ENCODE measurements at places on chromosomes 4 and X. TPM values are rescaled to one million over a fixed set of nuclear protein-coding genes. Genes with fewer than 3 reads are reported as not detected.

- DNase-seq = no peak
These were observed 79.1 kb downstream of the NYX start for GRCh38 chrX:41526271-41526670.

Gene PACRGL
- total RNA-seq = 32.8 TPM

GRCh38 chr4:186723292-186724057 is at the start of gene FAT1:
Gene FAT1, minus strand, starts transcription at chr4:186723856. Its CDS starts 14,029 bp downstream, at chr4:186709827.
- DNase-seq = peak; percentile 58

Gene VCX3A
- total RNA-seq = 0.51 TPM

Gene RHOXF2
- not detected for total RNA-seq

Gene SCRG1
- total RNA-seq = not detected

GRCh38 chr4:83850435-83850834 is 314.5 kb downstream of the GPAT3 start:
- no peak for DNase-seq

GRCh38 chr4:57501720-57502119 is 391.5 kb upstream of the IGFBP7 start:
- no peak for DNase-seq

DNA sequence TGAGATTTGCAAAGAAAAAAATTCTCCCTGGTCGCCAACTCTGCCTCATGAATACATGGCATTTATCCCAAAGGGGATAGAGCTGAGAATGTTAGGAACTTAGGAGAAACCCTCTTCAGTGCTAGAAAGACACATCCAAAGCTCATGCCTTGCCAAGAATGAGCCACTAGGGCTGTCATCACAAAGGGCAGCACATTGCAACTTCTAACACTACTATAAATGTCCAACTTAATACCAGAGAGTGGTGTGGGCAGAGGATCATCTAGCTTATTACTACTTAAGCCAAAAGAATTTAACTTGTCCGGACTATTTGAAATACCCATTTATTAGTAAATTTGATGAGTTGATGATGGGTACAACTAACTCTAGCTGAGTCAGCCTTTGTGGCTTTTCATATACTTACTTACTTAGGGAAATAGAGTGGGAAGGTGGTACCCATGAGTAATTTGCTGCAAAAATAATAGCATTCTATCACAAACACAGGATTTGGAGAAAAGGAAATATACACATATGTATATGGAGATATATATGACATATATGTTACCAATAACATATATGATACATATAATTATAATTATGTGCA is 66.3 kb upstream of the GAB1 start:
- no peak for DNase-seq

GRCh38 chrX:23964191-23964590 is 56.4 kb downstream of the CXorf58 start:
- DNase-seq = no peak

Gene CT45A10
- not detected for total RNA-seq

GRCh38 chr4:114674080-114674479 is 75.5 kb downstream of the UGT8 start:
- no peak for DNase-seq

DNA sequence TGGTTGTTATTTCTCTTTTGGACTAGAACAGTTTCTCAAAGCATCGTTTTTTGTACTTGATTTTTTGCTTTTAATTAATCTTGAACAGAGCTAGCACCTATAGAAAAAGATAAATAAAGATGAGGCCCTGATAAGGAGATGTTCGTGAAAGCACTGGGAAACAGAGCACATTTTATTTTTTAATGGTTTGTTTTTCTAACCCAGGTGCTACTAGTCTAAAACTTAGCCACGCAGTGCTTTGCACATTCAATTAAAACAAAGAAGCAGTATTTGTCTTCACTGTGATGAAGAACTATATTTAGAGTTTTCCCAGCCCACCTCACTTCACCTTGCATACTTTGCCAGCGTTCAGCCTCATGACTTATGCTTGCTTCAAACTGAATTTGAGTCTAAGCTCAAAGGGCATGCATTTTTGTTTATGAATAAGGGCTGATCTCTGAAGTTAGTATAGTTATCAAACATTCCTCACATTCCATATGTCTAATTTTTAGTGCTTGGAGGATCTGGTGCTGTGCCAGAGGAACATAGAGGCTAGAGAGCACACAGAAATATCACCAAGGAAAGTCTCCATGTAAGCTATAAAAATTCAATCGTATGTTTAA is 76.7 kb downstream of the WWC2 start:
- DNase-seq = no peak

Gene NLGN4X
- total RNA-seq = 45.0 TPM

DNA sequence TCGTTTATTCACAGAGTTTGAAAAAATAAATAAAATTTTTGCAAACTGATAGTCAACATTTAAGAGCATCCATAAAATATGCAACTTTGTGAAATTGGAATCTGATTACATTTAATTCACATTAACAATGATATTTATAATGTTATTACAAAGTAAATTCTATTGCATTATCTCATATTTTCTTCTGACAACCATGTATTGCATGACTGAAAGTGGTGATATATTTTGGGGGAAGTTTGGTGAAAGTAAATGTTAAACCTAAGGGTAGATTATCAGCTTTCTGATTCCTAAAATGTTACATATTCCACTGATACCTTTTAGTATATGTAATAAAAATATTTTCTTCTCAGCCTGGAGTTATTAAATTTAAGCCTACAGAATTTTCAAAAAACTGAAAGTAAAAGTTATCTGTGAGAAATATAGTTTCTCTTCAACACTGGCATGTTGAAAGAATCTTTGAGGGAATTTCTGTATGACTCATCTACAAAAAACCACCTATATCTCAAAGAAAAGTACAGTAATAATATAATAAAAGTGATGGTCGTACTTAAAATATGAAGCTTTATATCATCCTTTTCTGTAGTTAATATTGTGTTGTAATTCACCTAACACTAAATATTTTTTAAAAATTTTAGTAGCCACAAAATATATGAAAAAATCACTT is 1179.6 kb upstream of the PCDH7 start:
- no peak for DNase-seq

GRCh38 chrX:679291-679979 is 48.8 kb downstream of the SHOX start:
- no peak for DNase-seq

GRCh38 chrX:111634823-111635729 is 45.9 kb upstream of the ALG13 start:
- no peak for DNase-seq

GRCh38 chr4:111228396-111228795 is 605.5 kb upstream of the PITX2 start:
- no peak for DNase-seq

GRCh38 chrX:115892056-115892708 is 278.4 kb upstream of the AGTR2 start:
- no peak for DNase-seq

DNA sequence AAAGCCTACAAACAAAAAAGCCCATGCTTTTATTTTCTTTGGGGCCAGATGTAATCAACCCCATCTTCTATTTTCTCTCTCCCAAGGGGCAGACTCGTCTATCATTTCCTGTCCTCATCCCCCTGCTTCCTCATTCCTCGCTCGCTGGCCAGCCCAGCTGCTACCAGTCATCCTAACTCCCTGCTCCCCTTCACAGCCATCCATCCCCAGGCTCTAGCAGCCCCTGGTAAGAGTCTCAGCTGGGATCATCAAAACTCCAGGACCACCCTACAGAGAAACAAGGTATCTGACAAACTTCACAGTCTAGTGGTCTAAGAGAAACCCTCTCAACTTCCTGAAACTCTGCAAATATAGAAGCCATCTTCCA is 23.6 kb downstream of the SH3KBP1 start:
- no peak for DNase-seq

DNA sequence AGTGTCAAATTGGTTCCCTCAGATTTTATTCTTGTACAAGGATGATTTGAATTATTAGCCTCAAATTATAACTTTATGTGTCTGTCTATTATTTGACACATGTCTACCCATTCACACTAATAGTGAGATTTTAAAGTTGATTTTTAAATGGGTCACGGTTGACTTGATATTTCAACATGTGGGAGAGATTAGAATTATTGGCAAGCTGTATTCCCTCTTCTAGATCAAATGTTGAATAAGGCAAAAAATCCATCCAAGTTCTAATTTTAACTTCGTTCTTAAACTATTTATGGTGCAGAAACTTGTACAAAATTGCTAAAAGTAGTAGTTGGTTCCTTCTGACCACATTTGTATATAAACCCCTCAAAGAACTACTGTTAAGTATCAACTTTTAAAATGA is 1498.0 kb downstream of the STIM2 start:
- DNase-seq = no peak

GRCh38 chr4:14084598-14084997 is 457.1 kb upstream of the BOD1L1 start:
- DNase-seq = no peak

Gene BEX1
- total RNA-seq = 123 TPM

DNA sequence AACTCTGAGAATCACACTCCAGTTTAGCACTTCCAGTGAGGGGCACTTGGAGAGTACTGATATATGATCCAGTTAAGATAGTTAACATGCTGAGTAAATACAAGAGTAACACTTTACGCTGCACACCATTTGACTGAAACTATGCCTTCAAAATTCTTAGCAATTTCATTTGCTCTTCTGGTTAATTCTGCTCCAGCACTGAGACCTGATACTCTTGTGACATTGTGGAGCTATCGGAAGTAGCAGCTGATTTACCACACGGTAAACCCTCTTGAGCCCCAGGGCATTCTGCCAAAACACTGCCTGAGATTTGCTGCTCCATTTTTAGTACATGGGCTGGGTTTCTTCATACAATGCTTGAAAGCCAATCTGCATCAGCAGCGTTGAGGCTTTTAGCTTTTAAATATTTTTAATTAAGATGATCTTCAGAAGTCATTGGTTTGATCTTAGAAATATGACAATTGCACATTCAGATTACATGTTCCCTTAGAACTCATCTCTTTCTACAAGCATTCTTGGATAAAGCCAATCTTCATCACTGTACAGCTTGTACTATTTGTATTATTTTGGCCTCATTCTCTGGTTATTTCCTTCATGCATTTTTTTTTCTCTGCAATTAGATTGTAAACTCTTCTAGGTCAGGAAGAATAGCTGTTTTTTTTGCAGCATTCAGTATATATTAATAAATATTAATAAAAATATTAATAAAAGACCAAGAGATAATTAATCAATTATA is 67.8 kb upstream of the ETNPPL start:
- no peak for DNase-seq

Gene ETDB
- total RNA-seq = not detected

GRCh38 chr4:165301833-165302232 is 25.6 kb upstream of the MSMO1 start:
- DNase-seq = no peak

DNA sequence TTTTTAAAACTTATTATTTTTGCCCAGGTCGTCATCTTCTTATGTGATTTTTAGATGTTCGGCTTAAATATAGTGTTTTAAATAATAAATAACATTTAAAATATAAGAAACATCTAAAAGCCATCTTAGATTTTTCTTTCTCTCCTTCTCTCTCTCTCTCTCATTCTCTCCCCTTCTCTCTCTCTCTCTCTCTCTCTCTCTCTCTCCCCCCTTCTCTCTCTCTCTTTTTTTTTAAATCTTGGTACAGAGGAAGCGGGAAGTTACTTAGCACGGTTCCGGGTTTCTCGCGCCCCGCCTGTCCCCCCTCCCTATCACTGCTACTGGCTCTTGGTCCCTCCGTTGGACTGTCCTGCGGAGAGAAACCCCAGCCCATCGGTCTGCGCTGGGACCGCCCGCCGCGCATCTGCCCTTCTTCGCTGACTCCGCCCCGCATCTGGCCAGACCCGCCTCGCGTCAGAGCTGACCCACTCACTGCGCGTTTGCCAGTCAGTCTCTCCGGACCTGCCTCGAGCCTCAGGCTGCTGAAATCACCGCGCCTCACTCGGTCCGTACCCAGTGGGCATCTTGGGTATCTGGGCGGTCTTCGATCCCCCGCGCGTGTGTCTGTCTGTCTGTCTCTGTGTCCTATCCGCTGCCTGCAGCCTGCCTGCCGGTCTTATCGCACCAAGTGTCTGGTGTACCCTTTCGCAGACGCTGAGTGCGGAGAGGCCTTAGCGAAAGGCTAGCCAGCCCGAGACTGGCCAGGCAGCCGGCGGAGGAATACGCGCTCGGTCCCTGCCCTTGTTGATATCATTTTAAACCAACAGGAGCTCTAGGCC is at the start of gene PABPC5:
TSS of gene PABPC5 (plus strand) at position 489 of the 818 bp plus-strand sequence. CDS start 739 bp downstream, outside the sequence.
- DNase-seq = peak; percentile 55

DNA sequence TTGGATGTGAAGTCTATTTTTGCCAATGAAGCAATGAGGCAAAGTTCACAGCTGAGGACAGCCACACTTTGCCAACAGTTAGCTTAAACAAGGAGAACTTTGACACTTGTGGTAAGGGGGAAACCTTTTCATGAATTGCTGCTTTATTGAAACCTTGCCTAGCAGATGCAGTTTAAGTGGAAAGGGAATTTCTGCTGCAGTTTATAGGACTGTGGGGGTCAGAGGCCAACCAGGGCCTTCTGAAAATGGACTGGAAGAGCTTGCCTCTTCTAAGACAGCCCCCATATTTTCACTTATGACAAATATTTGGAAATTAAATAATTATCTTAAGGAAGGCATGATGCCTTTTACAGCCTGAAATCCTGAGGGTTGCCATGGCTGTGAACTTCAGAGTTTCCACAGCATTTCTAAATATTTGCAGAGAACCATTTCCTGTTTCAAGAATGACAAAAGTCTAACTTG is 550.3 kb downstream of the RAB28 start:
- DNase-seq = no peak

DNA sequence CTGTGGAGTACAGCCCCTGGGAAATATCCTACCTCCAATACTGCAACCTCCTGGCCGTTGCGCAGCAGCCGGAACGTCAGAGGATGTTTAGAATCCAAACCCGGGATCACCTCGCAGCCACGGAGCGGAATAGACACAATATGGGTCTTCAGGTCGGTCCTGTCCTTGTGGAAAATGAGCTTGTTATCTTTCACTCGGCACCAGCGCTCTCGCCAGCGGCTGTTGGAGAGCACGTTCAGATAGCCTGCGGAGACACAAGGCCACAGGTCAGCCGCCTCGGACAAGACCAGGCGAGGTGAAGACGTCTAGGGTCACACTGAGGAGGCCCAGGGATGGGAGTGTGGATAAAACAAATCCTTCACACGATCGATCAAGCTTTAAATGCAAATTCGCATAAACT is 139.3 kb downstream of the AFAP1 start:
- no peak for DNase-seq

Gene CLIC2
- 2.0 TPM for total RNA-seq

All from progenitor cell of endocrine pancreas (in vitro differentiated cells).